GM12864 (cell line): ENCODE measurements at places on chromosomes 5 and 9.
A peak's percentile ranks its signal among the peaks of the same experiment; 100 is the strongest.

DNA sequence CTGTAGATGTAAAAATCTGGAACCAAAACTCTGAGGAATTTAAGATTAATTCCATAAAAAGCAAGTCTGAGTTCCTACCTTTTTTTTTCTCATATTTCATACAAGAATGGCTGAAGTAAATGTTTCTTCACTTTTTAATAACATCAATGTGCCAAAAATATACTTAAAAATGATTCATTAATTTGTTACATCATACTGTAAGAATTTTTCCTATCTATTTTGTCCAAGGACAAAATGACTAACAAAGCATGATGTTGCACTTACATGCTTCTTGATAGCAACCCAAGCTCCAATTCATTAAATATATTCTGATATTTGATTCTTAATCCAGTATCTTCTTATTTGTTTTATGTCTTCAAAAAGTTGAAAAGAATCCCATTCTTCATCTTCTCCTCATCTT, 988.3 kb downstream of the TLE1 start:
- no peak for DNase-seq

GRCh38 chr9:87099407-87099806, 152.1 kb upstream of the GAS1 start:
- DNase-seq = no peak

DNA sequence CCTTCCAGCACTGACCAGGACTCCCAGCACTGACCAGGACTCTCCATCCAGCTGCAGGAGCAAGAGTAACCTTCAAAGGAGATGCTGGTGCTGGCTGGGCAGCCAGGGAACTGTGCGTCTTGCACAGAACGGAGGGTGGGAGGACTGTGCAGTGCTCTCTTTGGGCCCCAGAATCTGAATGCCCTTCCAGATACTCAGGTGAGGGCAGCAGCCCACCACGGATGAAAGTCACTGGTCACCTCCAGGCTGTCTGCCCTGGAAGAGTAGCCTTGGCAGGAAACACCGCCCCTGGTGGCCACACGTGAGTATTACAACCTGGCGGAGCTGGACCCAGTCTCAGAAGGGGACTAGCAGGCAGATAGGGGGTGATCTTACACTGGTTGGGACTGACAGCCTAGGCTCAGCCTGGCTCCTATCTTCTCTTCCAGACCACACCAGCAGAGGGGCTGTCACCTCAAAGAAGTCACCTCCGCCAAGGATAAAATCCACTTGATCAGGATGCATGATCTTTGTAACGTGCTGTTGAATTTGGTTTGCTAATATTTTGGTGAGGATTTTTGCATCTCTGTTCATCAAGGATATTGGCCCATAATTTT, 4.8 kb upstream of the SARDH start:
- DNase-seq = peak; percentile 31

- no peak for DNase-seq
These were observed 49.2 kb downstream of the EBF1 start for GRCh38 chr5:159050316-159051143.

GRCh38 chr5:143402017-143402552, 1.4 kb downstream of the NR3C1 start:
- DNase-seq = no peak

DNA sequence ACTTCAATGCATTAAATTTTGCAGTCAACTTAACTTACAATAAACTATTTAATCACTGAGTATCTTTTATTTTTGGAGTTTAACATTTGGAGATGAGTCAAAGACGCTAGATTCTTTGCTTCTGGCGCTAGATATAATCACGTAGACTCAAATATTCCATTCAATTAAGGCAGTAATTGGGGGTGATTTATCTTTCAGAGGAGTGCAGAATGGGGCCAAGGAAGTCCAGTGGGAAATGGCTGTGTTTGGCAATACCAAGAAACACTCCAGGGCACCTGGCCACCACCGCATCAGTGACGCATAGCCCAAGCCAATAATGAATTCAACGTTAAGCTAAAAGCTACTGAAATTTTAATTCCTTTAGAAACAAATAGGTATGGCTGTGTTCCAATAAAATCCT, 81.2 kb downstream of the PHAX start:
- no peak for DNase-seq

- no peak for DNase-seq
These were observed 2.0 kb downstream of the RHOBTB3 start for GRCh38 chr5:95733107-95733665.

GRCh38 chr9:84207491-84207951, 133.0 kb downstream of the SLC28A3 start:
- DNase-seq = no peak

GRCh38 chr5:17831279-17831678, 197.0 kb downstream of the TAF11L14 start:
- no peak for DNase-seq

- DNase-seq = no peak
These were observed 18.3 kb upstream of the SYNPO start for GRCh38 chr5:150622157-150622556.

- no peak for DNase-seq
These were observed 182.1 kb downstream of the DMRT2 start for GRCh38 chr9:1231998-1232919.

DNA sequence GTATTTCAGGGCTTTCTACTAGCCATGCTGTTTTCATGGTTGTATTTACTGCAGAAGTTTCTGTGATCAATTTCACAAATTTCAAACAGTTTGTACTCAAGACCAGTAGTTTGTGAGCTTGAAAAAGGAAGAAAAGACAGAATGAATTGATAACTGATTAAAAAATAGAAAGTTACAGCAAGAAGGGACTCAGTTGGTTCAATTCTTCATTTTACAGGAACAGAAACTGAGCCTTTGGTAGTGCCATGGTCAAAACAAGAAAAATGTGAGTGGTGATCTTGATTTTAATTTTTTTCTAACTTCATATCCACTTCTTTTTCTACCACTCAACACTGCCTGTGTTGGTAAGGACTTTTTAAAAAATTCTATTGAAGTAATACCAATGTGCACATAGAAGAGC, 206.6 kb upstream of the NREP start:
- no peak for DNase-seq

DNA sequence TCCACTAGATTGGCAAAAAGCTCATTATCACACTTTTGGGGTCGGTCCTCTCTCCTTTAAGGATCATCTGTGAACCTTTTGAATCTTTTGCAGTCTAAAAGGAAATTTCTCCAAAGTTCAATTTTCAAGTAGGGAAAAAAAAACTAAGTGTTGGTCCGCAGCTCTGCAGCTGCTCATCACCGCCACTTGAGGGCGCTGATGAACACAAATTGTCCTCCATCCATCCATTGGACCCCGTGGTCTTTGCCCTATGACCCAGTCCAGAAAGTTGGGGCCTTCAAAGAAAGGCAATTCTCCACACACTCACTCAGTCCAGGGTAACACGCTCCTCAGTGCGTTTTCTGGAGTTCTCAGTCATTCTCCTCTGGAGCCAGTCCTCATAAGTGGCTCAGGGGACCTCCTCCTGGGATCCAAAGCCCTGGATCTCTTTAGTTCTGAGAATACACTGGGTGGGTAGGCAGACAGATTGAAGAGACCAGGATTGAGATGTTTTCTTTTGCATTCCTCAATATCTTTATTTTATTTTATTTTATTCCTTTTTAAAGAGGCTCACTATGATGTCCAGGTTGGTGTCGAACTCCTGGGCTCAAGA, 63.6 kb upstream of the SLC28A3 start:
- DNase-seq = no peak

DNA sequence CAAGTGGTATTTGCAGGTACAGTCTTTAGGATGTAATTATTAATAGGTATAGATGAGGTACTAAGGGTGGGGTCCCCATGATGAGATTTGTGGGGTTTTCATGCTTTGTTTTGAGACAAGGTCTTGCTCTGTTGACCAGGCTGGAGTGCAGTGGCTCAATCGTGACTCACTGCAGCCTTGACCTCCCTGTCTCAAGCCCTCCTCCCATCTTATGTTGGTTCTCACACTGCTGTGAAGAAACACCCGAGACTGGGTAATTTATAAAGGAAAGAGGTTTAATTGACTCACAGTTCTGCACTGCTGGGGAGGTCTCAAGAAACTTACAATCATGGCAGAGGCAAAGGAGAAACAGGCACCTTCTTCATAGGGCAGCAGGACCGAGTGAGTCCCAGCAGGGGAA, 217.5 kb downstream of the CDK5RAP2 start:
- no peak for DNase-seq

DNA sequence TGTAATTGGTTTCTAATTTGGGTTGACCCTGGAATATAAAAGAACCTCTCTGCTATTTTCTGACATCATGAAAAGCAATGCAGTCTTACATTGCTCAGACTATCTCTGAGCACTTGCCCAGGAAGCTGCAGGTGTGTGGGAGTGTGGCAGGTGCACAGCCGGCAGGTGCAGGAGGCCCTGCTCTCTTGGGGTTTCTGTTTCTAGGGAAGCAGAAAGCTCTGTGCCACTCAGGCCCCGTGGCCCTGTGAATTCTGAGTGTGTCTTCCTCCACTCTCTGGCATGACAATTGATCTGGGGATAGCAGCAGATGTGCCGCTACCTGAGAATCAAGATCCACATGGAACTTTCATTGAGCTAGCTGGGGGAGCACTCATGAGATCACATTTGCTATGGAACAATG, 45.7 kb upstream of the IRX2 start:
- DNase-seq = no peak

GRCh38 chr9:132708769-132709430, 38.6 kb downstream of the GTF3C4 start:
- no peak for DNase-seq

DNA sequence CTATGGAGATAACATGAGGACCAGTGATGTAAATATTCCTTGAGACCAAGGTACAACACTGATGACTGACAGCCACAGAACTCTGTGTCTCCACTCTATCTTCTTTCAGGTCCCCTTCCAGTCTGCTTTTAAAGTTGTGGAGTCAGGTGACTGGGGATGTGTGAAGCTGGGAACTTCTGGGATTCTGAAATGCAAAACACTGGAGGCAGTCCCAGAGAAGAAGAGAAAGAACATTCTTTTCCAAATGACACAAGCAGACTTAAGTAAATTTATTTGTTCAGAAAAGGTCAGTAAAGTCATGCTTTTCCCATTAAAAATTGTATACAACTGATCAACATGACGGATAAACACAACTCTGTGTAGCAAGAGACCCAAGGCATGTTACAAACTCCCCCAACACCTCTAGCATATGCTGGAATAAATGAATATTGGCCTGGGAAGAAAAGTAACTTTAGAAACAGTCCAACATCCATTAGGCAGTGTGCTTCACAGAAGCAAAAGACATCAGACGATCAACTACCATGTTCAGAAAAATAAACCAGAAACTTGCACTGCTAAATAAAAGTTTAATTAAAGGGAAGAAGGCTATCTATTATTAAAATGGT, 92.4 kb upstream of the IFNK start:
- DNase-seq = no peak

GRCh38 chr9:137740312-137740711, 121.5 kb downstream of the EHMT1 start:
- DNase-seq = no peak

DNA sequence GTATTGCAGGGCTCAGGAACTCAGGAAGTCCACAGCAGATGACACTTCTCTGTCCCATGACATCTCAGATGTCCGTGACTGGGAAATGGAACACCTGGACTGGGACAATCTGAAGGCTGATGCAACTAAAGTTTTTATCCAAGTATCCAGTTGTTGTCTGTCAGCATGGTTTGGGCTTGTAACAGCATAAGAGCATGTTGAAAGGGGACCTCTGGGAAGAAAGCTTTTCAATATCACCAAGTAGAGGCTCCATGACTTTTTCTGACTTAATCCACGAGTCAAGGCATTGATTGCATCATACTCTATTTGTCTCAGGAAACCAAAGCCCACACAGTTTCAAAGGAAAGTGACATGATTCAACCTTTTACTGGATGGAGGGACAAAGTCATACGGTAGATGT, 807.7 kb downstream of the MTRR start:
- DNase-seq = no peak

GRCh38 chr5:373710-374602, 52.4 kb downstream of the AHRR start:
- DNase-seq = no peak

DNA sequence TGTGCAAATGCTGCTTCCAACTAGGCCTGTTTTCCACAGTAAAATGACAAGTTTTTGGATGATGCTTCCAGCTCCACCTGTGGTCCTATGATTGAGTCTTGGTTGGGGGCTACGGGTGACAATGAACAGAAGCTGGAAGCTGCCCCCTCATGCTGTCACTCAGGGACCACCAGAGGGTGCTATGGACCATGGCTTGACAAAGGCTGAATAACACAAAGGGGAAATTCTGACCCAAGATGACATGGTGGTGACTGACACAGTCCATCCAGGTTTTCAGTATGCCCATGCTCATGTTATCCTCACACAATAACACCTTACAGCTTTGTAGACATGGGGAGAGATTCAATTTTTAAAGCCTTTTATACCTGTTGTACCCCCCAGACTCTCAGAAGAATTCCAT, 23.9 kb upstream of the SAP30L start:
- no peak for DNase-seq

DNA sequence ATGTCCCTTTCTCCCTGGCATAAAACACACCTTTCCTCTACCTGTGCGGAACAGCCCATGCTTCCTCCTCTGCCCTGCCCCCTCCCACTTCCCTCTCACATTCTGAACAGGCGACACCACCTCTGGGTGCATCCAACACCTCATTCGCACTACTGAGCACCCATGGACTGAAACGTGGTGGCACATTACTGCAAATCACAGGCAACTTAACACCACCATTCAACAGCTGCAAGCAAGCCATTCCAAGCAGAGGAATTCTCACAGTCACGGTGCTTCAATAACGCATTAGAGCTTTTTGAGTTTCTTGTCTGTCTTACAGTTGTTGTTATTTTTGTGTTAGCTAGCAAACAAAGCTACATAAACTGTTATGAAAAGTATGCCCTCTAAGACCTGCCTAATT, 298.2 kb upstream of the TAS2R1 start:
- no peak for DNase-seq
